Stimulated activated CD8-positive, alpha-beta memory T cell treated with anti-CD3 and anti-CD28 coated beads, Interleukin-4, amount 100 ng/mL, for 1 hour (primary cell): ENCODE measurements at places on chromosomes 2 and 18.

DNA sequence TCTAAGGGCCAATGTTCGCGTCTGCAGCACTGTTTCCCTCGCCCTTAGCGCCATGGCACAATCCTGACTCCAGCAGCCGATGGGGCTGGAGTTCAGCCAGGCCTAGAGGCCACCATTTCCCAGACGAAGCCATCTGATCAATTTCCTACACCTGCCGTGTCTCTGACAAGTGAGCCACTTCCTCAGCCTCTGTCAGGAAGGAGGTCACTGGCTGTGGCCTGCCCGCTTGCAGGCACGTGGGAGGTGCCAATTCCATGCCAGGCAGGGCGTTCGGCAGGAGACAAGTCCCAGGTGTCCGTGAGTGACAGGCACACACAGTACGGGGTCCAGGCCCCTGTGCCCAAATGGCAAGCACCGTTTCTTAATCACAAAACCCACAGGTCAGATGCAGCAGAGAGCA is 234.5 kb downstream of the TWIST2 start:
- no peak for DNase-seq

GRCh38 chr2:98089941-98090340 is 3.0 kb downstream of the VWA3B start:
- no peak for DNase-seq

DNA sequence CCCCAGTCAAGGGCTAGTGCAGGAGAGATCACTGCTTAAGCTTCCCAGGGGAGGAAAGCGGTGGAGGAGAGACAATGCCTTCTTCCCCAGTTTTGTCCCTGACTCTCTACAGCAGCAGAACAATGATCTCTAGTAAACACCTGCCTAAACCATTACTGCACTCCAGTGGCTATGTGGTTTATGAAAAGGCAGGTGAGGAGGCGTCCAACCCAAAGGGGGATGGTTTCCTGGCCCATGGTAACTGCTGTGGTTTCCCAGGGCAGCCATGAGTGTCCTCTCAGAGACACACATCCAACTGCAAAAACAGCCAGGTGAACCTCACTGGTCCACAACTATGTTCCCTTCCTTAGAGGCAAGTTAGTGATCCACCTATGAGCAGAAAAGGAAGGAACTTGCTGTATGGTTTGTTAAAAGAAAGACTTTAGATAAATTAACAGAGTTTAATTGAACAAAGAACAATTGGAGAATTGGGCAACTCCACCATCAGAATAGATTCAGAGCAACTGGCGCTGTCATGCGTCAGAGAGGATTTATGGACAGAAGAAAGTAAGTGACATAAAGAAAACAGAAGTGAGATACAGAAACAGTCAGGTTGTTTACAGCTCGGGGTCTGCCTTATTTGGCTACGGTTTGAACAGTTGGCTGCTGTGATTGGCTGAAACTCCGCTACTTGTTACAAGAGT is 4.8 kb upstream of the TTC39C start:
- no peak for DNase-seq

DNA sequence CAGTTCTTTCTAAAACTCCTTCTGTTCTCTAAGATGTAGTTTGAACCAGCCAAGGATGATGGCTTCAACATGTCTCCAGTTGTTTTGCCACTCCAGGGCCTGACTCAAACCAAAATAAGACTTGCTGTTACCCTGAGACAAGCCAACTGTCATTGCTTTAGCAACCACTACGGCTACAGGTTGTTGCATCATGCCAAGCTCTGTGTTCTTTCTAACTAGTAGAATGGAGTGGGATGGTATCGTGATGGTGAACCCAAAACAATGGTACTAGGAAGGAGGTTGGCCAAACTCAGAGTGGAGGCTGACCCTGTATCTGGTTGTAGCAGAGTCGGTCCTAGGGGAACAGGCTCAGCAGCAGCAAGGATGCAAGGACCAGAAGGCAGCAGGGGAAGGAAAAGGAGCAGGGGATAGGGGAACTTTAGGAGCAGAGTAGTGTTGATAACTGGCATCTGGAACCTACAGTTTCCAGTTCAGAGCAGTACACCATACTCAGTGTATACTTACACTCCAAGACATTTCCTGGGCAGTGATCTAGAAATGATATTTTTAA is 51.6 kb downstream of the PDK1 start:
- DNase-seq: no peak

GRCh38 chr2:15761056-15761455 is 169.4 kb downstream of the DDX1 start:
- no peak for DNase-seq

DNA sequence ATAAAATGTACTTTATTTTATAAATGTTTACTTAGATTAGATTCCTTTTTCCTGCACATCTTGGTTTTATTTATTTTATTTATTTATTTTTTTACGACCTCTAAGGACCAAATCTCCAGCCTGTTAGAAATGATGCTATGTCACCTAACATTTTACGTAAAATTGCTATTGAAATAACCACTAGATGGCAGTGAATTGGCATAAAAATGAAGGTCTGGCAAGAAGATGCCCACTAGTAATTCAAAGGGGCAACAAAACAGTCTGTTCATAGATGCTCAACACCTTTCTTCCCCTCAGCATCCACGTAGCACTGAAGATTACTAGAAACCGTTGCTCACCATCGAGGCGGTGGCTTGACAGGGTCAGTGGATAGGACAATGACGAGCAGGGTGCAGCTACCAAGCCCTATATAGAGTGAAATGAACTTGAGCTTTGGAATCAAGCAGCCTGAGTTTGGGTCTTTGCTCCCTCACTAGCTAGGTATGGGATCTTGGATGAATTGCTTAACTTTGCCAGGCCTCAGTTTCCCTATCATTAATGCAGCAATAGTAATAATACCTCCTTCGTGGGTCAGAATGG is 128.7 kb upstream of the L3MBTL4 start:
- no peak for DNase-seq

DNA sequence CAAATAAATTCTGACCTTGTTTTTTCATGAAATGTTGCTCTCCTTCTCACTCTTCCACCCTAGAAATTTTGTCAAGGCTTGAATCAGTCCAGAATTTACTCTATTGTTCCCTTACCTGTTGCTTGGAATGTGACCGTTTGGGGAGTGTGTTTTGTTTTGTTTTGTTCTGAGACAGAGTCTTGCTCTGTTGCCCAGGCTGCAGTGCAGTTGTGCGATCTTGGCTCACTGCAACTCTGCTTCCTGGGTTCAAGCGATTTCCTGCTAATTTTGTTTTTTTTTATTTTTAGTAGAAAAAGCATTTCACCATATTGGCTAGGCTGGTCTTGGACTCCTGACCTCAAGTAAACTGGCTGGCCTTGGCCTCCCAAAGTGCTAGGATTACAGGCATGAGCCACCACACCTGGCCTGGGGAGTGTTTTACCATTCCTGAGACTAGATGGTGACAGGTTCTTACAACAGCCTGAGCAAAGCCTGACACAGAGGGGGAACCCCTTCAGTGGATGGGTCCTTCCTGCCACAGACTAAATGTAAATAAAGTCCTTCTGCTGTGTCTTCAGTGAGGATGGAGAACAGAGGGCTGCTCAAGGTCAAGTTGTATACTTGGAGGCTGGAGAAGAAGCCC is 52.0 kb downstream of the HAUS1 start:
- DNase-seq: no peak

- DNase-seq: peak; percentile 66
Observed at GRCh38 chr2:128321784-128322714, 3.4 kb upstream of the HS6ST1 start.

GRCh38 chr2:122863532-122863931 is 1108.1 kb downstream of the TSN start:
- DNase-seq: no peak

DNA sequence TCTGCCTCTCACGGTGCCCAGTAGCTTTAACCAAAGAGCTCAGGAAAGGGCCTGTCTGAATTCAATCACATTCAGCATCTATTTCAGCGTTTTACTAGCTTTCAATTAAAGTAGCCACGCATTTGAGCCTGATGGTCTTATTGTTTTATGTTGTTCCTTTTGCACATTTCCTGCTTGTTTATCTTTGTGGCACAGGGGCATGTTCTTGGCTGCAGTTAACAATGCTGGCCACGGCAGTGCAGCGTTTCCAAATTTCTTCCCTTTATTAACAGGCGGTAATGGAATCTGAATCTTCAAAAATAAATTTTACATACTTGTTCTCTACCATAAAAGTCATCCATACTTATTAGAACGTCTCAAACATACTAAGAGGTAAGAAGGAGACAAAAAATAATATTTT is 46.2 kb downstream of the HPCAL1 start:
- no peak for DNase-seq

GRCh38 chr2:45274250-45274926 is 265.1 kb upstream of the SIX2 start:
- no peak for DNase-seq

DNA sequence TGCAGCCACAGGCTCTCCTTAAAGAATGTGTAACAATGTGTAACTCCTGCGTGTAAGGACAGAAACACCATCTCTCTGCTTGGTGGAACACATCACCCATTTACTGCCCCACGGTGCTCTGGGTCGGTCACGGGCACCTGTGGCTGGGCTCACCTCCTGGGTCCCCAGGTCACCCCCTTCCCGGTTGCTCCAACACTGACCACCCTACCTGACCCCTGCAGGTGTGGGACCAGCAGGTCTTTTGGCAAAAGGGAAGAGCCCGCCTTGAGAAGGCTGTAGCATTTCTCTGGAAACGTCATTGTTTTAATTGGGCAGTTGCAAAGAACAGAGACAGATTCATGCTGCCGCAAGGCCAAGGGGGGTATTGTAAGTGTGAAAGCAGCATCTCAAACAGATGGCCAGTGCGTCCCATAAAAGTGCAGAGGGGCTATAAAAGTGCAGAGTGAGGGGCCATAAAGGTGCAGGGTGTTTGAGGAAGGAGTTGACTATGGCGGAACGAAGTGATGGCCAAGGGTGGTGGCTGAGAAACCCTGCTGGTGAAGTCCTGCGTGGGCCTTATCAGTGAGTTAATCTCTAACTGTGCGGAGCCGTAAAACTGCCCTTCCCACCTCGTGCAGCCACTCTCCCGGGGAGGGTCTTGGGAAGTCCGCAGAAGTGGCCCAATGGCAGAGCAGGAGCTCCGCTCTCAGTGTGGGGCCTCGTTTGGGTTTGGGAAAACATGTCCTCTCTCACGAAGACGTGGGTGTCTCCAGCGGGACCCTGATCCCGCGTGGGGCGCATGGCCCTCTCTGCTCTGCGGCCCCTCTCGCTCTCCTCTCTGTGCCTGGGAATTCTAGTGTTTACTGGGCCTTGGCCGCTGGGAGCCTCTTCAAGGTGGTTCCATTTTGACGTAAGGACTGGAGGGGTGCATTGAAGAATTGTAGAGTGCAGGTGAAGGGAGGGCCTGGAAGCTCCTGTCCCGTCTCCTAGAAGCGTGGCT is 13.7 kb upstream of the NEU4 start:
- no peak for DNase-seq

DNA sequence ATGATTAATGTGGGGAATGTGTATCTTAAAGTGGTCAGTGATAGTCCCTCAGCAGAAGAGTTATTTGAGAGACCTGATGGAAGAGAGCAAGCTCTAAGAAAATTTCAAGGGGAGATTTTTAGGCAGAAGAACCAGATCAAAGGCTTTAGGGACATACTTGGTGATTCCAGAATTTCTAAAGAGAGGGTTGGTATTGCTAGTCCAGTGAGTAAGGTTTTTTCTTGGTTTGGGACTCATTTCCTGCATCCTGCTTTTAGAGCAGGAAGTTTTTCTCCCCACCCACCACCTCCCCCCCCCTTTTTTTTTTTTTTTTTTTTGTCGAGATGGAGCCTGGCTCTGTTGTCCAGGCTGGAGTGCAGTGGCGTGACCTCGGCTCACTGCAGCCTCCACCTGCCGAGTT is 42.7 kb upstream of the DYSF start:
- DNase-seq: no peak

DNA sequence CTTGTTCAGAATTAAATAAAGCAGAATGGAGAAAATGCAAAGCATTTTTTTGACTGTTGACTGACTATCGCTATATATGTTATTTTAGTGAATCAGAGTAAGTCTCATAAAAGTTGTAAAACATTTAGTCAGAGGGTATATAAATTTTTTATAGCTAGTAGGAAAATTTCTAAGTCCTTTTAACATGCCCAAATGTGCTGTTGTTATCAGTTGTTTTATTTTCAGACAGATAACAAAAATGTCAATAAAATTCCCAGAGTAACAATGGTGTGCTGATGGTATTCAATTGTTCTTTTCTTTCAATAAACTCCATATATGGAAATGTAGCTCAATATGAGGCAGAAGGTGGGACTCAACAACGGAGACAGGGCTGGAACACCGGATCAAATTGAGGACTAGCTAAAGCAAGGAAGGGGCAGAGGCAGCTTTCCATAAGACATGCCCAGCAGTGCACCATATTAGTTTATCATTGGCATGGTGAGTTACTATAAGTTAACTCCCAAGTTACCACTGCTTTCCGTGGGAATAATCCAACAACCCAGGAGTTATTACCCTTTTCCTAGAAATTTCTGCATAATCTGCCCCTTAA is 26.6 kb downstream of the GULP1 start:
- no peak for DNase-seq

DNA sequence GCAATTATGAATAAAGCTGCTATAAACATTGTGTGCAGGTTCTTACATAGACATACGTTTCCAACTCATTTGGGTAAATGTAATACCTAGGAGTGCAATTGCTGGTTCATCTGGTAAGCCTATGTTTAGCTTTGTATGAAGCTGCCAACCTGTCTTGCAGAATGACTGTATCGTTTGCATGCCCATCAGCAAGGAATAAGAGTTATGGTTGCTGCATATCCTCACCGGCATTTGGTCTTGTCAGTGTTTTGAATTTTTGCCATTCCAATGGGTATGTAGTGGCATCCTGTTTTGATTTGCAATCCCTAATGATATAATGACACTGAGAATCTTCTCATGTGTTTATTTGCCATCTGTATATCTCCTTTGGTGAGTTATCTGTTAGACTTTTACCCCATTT is 20.7 kb downstream of the CCDC150 start:
- DNase-seq: no peak

- no peak for DNase-seq
Observed at GRCh38 chr2:101758001-101758400, 60.5 kb downstream of the MAP4K4 start.

GRCh38 chr18:35835833-35836232 is 136.6 kb upstream of the RMP24 start:
- DNase-seq: no peak

- no peak for DNase-seq
Observed at GRCh38 chr2:160952464-160953254, 207.6 kb upstream of the TANK start.

GRCh38 chr2:73830871-73831401 is 2.2 kb downstream of the STAMBP start:
- no peak for DNase-seq
